ENCODE measurements at places on chromosomes 2 and 18.

- DNase-seq, result no peak
Measured at GRCh38 chr2:180607514-180608049, 372.8 kb upstream of the UBE2E3 start.

DNA sequence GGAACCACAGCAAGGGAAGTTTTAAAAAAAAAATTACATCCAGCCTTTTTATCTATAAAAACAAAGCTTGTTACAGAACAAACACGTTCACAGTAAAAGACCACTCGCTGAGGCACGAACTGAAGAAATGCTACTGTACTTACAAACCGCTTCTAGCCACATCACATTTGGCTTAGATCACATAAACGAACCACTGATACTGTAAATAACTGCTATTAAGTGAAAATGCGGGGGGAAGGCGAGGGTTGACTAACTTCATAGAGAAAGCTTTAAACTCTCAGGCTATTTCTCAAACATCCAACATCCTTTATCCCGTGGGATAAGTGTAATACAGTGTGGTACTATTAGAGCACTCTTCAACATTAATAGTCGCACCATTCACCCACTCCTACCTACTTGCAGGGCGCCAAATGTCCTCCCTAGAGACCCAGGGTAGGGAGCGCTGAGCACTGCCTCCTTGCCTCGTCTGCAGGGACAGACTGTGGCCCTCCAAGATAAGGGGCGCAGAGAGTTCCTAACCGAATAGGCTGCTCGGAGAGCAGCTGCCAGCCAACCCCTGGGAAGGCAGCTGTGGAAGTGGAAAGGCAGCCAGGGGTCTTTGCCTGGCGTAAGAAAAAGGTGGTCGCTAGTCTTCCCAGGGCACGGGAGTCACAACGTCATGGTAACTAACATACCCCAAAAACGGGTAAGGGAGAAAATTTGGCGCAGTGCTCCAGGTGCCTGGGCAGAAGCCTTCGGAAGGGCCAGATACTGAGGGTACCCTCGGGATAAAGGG lies 854 bp downstream of the GPR155 start:
- DNase-seq, result no peak

DNA sequence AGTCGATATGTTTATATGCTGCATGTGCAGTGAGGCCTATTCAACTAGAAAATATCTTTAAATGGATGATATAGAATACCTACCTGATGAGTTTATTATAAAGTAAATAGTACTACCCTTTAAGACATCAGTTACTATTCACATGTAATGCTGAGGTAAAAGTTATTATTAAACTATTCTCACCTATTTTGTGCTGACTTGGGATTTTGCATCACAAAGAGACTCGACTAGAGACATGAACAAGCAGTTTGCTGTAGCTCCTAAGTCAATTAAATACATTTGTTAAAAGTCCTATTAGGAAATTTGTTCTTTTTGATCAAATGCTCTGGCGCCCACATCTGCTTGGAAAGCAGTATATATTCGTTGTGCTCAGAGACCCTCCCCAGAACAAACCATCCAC lies 164.1 kb downstream of the CCDC85A start:
- DNase-seq, result no peak

DNA sequence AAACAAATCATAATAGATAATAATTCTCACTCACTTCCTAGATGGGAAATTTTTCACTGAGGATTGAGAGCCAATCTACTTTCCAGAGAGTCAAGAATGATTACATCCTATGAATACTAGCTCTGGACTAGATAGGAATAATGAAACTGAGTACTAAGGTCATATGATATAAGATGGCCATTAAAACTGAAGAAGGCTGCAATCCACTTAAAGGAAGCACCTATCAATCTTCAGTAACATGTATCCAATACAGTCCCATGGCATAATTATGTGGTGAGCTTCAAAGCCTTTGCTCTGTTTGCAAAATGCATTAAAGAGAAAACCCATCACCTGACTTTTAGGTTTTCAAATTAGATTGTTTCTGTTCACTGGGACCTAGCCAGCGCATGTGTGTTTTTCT lies 398.0 kb upstream of the MEIS1 start:
- DNase-seq, result no peak

DNA sequence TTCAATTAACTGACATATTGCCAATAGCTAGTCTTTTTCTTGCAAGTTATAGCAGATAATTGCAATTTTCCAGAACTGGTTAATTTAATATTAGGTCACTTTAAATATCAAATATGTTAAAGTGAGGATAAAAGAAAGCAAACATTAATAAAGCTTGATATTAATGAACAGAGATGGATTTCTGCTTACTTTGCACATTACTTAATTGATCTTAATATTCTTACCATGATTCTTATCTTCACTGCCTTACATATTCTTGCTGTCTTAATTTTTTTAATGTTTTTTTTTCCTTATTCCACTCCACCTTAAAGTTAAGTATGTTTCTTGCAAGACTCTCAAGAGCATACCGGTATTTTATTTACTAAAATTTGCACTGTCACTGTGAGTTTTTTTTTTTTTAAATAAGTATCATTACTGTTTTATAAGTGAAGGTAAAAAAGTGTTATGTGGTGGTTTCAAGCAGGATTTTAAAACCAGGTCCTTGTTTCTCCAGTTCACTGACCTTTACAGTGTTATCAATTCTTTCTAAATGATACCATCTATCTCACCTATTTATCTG lies 33.9 kb downstream of the PPP3R1 start:
- no peak for DNase-seq

GRCh38 chr2:138084206-138084605 lies 119.9 kb downstream of the HNMT start:
- DNase-seq, result no peak

GRCh38 chr2:227719641-227720040 lies 1.8 kb upstream of the SLC19A3 start:
- DNase-seq, result no peak

DNA sequence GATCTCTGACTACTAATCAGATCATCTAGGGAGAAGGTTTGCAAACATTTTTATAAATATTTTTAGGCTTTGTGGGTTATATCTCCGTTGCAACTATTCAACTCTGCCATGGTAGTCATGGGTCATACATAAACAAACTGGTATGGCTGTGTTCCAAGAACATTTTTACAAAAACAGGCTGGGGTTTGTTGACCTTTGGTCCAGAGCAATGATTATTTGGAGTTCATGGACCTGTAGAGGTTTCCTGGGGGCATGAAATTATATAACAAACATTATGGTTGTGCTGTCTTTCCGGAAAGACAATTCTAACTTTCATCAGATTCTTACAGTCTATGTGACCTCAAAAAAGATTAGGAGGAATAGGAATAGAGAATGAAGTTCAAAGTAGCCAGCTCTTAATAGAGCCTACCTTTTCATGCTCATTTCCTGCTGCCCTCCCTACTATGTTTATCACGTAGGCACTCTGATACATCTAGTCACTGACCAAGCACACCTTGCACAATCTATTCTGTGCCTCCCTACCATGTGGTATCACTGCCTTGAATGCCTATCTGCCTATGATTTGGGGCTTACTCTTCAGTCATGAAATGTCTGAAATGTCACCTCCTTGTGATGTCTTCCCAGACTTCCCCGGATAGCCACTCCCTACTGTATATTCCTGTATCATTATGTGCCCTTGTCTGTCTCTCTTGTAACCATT lies 102.4 kb upstream of the SCN1A start:
- no peak for DNase-seq

DNA sequence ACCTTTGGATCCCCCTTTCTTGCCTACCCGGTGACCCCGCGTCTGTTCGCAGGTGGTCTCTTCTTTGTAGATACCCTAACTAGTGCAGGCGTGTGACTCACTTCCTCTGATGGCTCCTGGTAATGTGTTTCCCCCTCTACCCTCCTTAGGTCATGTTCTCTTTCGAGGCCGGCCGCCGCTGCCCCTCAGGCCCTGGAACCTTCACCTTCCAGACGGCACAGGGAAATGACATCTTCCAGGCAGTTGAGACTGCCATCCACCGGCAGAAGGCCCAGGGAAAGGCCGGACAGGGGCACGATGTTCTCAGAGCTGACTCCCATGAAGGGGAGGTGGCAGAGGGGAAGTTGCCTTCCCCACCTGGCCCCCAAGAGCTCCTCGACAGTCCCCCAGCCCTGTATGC lies 1.6 kb downstream of the DOK1 start:
- DNase-seq, result no peak

DNA sequence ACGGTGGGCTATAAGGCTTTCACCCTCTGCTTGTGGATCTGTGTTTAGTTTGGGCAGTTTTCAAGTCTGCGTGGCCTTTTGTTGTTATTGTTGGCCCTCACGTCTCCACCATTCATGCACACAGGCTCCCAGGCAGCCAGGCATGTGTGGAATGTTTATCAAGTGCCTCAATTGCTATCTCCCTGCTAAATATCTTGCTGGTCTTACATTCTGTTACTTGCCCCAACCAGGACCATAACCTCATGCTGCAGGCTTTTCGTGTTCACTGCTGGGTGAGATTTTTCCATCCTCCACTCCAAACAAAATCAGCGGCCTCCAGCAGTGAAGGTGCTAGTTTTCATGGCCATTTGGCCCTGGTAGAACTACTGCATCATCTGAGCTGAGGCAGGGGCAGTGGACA lies 63.0 kb upstream of the DSC1 start:
- no peak for DNase-seq

GRCh38 chr18:61544178-61544577 lies 210.9 kb downstream of the CDH20 start:
- no peak for DNase-seq

DNA sequence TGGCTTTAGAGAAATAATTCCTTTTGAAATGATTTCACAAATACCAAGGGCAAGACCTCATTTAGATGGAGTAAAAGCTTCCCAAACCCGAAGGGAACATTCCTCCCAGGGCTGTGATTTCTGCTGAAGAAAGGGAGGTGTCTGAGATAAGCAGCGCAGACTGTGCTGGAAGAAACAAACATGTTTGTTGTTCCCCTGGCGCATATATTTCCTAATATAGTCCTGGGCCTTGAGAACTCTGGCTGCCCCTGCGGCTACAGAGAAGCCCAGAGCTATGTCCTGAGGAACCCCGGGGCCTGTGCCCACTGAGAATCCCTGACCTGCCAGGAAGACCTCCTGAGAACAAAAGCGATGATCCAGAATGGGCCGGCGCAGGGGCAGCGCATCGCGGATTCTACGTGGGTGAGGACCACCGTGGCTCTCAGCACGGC lies 372.6 kb upstream of the NT5C1B start:
- DNase-seq, result no peak

DNA sequence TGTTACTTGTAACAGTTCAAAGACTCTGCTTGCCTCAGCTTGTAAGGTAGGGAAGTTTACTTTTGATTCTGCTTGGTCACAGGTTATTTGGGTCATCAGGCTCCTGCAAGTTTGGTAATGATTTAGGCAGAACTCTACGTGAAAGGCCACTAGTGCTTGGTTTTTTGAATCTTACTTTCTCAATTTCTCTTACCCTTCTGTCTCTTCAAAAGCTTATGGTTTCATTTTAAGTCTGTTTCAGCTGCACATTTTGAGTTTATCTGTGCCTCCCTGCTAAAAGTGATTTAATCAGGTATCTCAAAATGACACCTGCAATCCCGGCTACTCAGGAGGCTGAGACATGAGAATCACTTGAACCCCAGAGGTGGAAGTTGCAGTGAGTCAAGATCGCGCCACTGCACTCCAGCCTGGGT lies 26.3 kb upstream of the MOCOS start:
- DNase-seq, result no peak

DNA sequence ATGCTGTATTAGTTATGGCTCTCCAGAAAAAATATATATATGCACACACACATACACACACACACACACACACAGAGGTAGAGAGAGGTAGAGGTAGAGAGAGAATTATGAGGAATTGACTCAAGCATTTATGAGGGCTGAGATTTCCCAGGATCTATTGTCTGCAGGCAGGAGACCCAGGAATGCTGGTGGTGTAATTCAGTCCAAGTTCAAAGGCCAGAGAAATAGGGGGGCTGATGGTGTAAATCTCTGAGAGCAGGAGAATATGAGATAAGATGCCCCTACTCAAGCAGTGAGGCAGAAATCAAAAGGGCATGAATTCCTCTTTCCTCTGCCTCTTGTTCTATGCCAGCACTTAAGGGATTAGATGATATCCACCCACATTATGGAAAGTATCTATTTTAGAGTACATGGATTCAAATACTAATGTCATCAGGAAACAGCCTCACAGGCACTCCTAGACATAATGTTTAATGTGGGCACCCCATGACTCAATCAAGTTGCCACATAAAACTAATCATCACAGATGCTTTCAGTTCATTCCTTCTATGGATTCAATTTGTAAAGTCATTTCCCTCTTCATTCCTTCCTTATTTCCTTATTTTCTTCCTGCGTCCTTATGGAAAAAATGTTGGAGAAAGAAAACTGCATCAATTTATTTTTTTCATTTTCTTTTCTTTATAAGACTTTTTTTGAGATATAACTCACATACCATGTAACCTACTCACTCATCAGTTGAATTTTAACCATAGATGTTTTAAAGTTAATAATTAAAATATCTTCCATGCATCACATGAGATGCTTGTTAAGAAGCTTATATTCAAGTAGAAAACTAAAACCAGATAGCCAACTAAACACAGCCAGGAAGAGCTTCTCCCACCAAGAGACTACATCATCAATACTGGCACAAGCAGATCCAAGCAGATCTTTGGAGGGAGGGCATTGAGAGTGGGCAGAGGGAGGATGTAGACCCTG lies 406.2 kb downstream of the MBD2 start:
- DNase-seq, result no peak

- no peak for DNase-seq
Measured at GRCh38 chr2:180385601-180386201, 378.6 kb upstream of the CWC22 start.

- no peak for DNase-seq
Measured at GRCh38 chr2:2704428-2705090, 373.5 kb upstream of the MYT1L start.

DNA sequence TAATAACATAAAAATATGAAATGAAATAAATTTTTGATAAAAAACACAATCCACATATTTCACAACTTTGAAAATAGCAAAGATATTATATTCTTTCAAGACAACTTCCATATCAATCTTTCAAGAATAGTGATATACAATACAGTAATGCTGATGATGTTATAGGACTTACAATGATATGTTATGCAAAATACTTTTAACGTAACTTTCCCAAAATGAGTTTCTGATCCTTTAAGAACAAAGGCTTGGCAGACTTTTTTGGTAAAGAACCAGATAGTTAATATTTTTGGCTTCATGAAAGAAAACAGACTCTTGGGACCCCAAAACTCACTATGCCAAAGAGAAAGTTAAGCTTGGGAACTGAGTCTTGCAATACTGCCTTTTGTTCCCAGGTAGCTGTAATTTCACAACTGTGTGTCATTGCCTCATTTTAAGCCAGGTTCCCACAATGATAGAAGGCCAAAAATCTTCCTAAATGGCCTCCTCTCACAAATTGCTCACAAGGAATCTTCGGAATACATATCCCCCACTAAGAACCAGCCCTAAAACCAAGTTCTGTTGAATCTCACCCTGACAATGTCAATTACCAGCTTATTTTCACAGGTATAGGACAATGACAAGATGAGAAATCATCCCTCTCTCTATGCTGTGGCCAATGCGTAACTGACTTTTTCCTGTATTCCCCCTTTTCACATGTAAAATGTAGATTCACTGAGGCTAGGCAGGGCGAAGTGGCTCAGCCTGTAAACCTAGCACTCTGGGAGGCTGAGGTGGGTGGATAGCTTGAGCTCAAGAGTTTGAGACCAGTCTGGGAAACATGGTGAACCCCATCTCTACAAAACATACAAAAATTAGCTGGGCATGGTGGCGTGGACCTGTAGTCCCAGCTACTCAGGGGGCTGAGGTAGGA lies 54.8 kb upstream of the STRN start:
- no peak for DNase-seq

Data from effector memory CD4-positive, alpha-beta T cell (primary cell).